Activated CD4-positive, CD25-positive, alpha-beta regulatory T cell treated with anti-CD3 and anti-CD28 coated beads, Interleukin-2, amount 50 U/mL, for 16 hours (primary cell): ENCODE measurements at places on chromosomes 11 and 22.

DNA sequence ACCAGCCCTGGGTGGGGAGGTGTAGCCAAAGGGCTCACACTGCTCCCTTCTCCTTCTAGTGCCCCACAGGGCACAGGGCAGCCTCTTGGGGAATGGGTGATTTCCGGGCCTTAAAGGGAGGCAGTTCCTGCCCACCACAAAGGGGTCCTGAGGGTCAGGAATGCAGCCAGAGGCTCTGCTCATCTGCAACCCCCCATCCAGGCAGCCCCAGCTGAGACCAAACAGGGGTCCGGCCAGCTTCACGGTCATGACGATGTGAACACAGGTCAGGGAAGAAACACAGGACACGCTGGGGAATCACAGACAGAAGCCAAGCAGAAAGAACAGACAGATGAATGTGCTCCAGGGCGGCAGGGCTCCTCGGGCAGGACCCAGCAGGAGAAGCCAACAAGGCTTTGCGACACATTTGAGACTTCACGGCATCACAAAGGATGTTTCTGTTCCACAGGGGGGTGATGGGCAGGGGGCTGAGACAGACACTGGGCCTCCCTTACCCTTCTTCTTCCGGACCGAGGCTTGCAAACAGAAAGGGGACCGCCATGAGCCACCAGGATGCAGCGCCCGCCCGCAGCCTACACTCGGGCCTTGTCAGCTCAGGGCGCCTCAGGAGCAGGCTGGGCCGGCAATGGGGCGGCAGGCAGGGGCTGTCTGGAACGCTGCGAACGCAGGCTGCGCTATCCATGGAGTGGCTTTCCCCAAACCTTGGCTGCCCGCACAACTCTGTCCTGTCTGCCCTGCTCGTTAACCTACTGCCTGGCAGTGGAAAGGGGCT, 101.9 kb downstream of the CTTN start:
- DNase-seq: no peak

- no peak for DNase-seq
Measured at GRCh38 chr11:35144136-35144741, 5.3 kb downstream of the CD44 start.

- DNase-seq: no peak
Measured at GRCh38 chr11:65141896-65142494, 7.7 kb upstream of the SYVN1 start.

DNA sequence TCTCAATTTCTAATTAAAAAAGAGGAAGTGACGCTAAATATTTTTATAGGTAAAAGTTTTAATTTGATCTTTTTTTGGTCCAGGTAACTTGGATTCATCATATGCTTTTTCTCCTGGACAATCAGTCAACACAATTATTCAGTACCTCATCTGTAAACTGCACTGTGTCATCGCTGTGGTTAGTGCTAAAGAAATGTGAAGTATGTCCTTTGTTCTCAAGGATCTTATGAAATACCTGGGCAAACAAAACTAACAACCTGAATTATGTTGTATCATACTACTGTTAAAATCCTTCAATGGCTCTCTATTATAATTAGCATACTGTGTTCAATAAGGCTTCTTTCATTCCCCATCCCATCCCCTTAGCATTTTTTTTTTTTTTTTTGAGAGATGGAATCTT, 19.9 kb upstream of the SCN3B start:
- no peak for DNase-seq
